NCI-H345 (cell line): ENCODE measurements at places on chromosomes 6 and 20.

DNA sequence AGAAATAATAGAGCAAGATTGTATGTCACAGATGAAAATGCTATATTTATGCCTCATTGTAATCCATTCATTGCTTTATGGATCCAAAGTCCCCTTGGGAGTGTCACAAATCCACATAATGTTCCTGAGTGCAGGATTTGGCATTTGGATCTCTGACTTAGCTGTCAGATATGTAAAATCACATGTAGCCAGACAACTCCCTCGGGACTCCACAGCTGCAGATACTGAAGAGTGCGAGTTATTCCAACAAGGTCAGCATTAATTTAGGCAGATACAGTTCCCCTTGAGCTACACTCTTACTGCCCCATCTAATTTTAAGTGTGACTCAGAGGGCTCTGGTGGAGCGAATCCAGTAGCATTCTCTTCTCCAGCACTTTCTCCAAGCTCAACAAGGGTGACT is 433.2 kb downstream of the CD83 start:
- DNase-seq = no peak

DNA sequence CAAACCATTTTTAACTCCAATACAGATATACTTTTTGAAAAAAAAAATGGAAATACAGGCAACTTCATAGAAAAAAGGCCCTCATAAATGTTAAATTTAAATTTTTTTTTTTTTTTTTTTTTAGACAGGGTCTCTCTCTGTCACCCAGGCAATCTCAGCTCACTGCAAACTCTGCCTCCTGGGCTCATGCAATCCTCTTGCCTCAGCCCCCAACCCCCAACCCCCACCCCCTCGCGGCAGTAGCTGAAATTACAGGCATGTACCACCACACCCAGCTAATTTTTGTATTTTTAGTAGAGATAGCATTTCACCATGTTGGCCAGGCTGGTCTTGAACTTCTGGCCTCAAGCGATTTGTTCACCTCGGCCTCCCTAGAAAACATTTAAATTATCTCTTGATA is 12.8 kb upstream of the ULBP3 start:
- DNase-seq = no peak

GRCh38 chr20:56653211-56653610 is 24.1 kb downstream of the TFAP2C start:
- no peak for DNase-seq

DNA sequence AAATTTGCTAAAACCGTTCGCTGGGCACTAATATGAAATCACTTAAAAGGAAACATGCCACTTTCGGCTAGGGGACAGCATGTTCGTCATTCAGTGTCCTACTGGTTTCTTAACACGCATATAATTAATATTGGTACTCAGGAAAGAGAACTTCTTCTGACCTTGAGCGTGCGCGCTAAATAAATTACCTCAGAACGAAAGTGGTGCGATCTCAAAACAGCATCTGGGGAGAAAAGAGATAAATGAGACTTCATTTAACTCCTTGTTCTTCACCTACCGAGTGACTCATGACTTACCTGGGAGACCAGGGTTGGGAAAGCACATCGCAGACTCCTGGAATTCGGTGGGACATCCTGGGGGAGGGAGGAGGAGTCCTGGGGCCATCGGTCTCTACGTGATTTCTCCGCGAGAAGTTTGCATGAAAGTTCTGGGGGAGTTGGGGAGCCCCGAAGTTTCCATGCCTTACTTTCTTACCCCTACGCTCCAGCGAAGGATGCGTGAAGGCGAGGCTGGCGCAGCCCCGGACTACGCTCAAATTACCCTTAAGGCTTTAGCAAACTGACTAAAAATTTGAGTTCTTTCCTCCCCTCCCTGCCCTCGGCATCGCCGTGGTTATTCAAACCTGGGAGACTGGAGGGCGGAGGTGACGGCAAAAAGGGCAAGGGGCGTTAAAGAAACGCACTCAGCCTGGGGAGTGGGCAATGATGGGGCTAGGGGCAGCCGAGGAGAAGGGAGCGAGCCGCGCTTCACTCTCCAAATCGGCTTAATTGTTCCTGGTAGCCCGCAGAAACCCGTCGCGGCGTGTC is 1.1 kb upstream of the BEND6 start:
- no peak for DNase-seq

DNA sequence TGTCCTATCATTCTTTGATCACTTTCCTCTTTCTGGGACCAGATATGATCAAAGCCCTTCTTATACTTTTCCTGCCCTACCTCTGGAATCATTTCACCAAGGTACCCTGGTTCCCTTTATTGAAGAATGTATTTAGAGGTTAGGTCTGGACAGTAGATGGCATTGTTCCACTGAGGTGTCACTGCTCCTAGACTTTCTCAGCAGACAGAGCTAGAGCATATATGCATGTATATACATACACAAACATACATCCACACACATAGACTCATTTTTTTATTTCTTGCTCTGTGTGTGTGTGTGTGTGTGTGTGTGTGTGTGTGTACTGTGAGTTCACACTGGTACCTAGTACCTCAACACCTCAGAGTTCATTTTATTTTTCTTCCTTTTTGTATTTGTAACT is 40.9 kb downstream of the PTPRA start:
- peak; percentile 36 for DNase-seq

DNA sequence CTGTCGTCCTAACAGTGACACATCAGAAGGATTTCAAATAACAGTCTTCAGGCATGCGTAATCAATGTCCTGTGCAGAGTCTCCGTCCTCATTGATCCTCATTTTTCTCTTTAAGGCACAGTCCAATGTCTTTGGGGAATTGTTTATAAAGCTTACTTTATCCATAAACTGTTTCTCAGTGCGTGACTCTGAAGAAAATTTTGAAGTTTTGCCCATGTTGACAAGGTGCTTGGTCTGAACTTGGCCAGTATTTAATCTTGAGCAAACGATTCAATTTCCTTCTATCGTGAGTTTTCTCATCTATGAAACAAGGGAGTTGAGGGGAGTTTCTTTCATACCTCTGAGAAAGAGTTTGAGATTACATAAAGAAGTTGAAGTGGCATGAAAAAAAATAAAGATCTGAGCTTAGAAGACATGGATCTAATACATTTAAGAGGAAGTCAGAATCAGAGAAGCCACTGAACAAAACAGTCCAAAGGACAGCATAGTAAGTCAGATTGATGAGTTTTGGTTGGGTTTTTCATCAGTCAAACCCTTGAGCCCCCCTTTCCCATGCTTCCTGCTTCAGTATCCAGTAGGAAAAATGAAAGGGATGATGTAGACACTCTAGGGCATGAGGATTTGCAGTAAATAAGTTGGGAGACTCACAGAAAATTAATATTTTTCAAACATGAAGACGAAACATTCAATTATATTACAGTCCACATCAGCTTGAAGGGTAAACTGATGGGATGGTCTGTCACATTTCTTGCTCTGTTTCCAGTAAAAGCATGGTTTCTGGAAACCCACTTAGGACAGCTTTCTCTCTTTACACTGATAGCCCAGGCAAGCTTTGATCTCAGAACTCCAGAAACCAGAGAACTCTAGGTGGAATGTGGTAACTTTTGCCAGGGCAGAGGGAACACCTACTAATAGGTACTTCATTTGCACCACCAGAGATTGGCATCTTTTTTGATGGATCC is 8.1 kb downstream of the EDN1 start:
- no peak for DNase-seq

DNA sequence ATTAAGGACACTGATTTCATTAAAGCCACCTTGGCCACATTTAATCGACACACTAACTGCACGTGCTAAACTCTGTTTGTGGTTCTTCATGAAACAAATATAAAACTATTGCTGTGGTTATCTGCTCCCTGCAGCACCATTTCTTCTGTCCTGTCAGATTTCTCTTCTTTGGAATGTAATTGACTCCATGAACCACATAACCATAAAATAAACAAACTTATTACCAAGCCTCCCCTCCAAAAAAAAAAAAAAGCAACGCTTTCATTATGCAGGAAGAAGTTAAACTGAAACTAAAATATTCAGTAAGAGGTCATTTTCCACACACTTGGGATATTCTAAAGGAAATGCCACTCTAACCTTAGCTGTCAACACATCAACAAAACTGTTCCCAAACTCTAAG is 319.1 kb upstream of the NT5E start:
- no peak for DNase-seq

GRCh38 chr20:47546184-47547033 is 44.7 kb downstream of the NCOA3 start:
- DNase-seq = no peak

- peak; percentile 18 for DNase-seq
These were observed 11.9 kb downstream of the VSTM2L start for GRCh38 chr20:37914672-37915433.

- no peak for DNase-seq
These were observed 151.8 kb downstream of the ZFP64 start for GRCh38 chr20:52039790-52040189.

- no peak for DNase-seq
These were observed 29.2 kb upstream of the ALDH8A1 start for GRCh38 chr6:134979142-134979541.

DNA sequence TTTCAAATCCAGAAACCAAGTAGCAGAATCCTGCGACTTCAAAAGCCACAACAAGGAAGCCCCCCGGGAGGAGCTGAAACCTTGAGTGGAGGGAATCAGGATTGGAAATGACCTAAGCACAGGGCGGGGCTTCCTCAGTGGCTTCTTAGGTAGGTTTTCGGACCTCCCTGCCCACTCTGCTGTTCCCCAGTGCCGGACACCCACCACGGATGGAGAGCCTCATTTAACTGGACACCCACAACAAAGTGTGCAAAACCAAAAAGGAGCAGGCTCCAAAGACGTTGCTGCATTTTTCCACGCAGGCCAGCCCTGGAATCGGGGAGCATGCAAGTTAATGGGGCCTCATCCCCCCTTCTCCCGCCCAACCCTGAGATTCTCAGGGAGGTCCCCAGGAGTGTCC is 144.4 kb downstream of the NFATC2 start:
- DNase-seq = no peak

- no peak for DNase-seq
These were observed 65.0 kb upstream of the EEF1A1 start for GRCh38 chr6:73585566-73586415.

GRCh38 chr20:575230-575629 is 31.6 kb upstream of the CSNK2A1 start:
- DNase-seq = no peak
